ENCODE measurements at places on chromosomes 3 and 15.

GRCh38 chr3:54079314-54079713 is 43.0 kb upstream of the CACNA2D3 start:
- DNase-seq: no peak

- no peak for DNase-seq
These were observed 71.0 kb downstream of the SLMAP start for GRCh38 chr3:57826952-57827723.

DNA sequence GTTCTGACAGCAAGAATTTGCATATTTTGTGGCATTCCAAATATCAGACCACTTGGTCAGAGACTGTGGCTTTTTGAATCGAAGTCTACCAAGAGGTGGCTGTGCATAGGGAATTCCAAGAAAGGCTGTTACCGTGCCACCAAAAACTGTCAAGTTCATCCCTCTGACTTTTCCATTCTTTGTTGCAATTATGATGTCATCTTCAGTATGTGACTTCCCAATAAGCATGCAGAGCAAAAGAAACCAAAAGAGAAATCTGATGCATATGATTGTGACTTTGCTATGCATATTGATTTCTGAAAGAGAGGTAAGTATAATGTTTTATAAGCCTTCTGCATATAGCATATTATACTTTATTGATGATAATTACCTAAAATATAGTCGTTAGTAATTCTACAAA is 6.5 kb downstream of the BCHE start:
- DNase-seq: no peak

- DNase-seq: peak; percentile 83
These were observed 39.7 kb upstream of the VEPH1 start for GRCh38 chr3:157542711-157543500.

DNA sequence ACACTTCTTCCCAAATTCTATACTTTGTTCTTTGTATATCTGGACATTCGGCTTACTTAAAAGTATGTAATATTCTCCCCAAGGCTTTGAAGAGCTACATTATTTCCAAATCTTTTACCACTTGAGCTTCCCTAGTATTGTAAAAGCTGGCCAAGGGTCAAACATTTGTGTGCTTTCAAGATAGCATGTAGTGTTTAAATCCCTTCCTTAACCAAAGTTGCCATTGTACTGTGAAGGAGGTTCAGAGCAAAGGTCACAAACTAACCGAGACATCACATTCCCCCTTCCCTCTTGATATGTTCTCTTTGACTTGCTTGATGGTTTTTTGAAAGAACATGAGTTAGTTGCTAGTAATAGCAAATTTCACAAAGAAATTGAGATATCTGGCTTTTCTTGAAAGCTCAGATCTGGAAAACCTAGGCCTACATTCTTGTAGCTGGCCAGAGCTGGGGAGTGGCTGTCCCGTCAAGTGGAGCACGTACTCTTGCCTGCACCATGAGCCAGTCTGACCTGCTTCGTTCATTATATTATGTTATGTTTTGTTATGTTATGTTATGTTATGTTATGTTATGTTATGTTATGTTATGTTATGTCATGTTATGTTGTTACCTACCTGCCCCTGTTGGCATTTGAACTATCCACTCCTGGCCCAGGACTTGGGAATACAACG is 60.2 kb downstream of the FILIP1L start:
- DNase-seq: no peak

GRCh38 chr15:38877471-38877870 is 312.9 kb upstream of the RASGRP1 start:
- peak; percentile 18 for DNase-seq

GRCh38 chr3:108527109-108527508 is 16.7 kb upstream of the MYH15 start:
- no peak for DNase-seq

DNA sequence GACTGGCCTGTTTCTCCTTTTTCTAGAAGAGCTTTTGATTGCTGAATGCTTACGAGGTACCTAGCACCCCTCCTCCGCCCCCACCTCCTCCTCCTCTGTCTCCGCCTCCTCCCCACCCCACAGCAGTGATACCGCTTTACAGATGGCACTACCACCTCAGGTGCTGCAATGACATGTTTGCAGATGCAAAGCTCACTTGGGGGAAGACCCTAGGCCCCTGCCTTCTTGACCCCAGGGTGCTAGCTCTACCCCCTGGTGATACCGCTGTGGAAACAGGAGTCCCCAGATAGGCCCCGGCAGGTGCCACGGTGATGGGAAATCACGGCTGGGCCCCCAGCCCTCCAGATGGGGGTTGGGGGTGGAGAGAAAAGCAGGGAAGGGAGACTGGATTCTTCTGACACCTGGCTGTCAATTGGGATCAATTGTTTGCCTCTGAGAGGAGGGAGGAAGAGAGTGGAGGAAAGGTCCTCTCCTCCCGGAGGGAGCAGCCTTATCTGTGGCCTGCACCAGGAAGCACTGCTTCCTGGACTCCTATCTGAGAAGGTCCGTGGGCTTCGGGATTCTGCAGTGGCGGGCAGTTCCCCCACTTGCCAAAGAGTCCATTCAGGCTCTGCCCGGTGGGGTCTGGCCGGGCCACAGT is 37.6 kb downstream of the DNASE1L3 start:
- no peak for DNase-seq

GRCh38 chr3:141390747-141391146 is 22.4 kb downstream of the ZBTB38 start:
- DNase-seq: no peak

- DNase-seq: no peak
These were observed 12.1 kb upstream of the PRR23E start for GRCh38 chr3:127180859-127181258.

DNA sequence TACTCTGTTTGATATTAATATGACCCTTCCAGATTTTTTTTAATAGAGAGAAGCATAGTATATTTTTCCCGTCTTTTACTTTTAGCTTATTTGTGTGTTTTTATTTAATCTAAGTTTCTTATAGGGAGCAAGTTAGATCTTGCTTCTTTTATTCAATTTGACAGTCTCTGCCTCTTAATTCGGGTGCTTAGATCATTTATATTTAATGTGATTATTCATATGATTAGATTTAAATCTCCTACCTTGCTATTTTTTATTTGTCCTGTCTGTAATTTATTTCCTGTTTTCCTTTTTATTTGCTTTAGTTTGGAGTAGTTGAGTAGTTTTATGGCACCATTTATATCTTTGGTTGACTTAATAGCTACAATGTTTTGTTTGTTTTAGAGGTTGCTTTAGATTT is 66.1 kb downstream of the GJD2 start:
- no peak for DNase-seq

GRCh38 chr3:127367593-127367992 is 79.7 kb upstream of the PRR20G start:
- no peak for DNase-seq

- DNase-seq: no peak
These were observed 64.1 kb downstream of the RFTN1 start for GRCh38 chr3:16449369-16449768.

GRCh38 chr3:44109771-44110361 is 131.8 kb upstream of the TOPAZ1 start:
- no peak for DNase-seq

DNA sequence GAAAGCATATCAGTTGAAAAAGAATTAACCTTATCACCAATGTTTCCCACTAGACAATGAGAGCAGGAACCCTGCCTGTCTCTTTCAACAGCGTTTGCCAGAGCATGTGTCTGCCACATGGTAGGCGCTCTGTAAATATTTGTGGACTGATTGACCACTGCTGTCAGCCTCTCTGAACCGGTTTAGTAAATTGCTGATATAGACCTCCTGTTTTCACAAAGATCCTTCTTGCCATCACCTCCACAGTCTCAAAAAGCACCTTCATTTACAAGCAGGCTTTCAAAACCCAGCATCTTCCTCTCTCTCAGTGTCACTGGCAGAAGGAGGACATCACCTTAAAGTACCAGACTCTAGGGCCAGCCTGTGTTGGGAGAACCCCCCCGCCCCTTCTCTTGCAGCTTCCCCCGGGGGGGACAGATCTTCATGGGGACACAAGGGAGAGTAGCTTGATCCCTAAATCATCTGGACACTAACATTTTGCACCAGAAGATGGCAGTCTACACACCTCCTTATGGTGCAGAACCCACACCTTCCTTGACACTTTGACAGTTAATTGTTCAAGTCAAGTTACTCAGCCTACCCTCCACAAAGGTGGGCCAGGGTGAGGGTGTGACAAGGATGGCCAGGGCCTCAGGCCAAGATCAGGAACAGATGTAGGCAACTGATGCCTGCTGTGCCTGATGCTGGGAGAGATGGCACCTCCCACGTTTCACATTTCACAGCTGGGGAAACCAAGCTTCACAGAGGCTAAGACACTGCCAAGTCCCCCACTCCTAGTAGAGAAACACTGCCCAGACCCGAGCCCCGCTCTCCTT is 37.8 kb upstream of the USP3 start:
- peak; percentile 50 for DNase-seq

DNA sequence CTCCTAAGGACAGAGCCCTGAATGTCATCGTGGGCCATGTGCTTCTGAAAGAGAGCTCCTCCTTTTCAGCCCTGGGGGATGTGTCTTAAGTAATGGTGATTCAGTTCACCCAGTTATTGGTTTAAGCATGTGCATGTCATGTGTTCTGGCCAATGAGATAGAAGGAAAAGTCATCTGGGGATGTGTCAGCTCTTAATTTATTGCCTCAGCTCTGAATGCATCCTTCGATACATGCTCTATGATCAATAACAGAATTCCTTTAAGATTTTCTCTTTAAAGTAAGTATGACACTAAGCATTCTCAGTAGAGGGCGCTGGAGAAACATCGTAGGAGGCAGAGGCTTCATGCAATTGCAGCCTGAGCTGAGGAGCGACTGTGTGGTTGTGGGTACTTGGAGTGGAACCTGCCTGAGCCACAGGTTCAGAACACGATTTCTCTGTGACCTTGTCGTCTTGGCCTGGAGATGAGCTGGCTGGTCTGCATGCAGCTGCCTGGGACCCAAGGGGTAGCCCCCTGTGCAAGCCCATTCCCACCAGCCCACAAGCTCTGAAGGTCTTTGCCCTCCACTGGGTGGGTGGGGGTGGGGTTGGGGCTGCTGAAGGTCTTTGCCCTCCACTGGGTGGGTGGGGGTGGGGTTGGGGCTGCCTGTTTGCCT is 69.5 kb downstream of the C3orf38 start:
- DNase-seq: peak; percentile 55

- no peak for DNase-seq
These were observed 178.0 kb downstream of the NSMCE3 start for GRCh38 chr15:29091666-29092065.

DNA sequence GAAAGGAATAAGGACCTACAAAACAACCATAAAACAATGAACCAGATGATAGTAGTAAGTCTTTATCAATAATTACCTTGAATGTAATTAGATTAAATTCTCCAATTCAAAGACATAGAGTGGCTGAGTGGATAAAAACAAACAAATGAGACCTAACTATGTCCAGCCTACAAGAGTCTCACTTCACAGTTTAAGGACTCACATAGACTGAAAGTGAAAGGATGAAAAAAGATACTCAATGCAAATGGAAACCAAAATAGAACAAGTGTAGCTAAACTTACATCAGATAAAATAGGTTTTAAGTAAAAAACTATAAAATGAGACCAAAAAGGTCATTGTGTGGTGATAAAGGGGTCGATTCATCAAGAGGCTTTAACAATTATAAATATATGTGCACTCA is 21.9 kb upstream of the NR1I2 start:
- no peak for DNase-seq

DNA sequence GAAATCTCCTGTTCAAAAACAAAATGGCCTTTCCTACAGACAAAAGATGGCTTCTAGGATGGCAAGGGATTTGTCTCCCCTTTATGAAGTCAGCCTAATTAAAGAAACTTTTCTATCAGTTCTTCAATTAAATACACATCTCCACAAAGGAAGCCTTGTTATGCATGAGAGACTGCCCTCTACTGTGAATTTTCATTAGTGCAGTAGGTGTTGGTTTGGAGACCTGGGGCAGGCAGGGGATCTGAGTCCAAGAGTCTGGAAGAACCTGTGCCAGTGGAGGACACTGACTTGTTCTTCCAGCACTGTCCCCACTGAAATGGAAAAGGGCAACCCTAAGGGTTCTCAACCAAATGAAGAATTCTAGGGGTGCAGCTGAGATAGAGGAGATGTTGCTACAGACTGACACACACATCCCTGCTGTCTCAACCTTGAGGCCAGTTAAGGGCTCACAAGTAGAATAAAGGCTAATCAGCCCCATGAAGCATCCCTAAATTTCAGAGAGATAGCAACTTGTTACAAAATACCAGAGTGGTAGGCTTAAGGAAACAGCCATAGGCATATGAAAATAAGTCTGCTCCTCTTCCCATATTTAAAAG is 174.0 kb upstream of the PRICKLE2 start:
- DNase-seq: peak; percentile 64

DNA sequence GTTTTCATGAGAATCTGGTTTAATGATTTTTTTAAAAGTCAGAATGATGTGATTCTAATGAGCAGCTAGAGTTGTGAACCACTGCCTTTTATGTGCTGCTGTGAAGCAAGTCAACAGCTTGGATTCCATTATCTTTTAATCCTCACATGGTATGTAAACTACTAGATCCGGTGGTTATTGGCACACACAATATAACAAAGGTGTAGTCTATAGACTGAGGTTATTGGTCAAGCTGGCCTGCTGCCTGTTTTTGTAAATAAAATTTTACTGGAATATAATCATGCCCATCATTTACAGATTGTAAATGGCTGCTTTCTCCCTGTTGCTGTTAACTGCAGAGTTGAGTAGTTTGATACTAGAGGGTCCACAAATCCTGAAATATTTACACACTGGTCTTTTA is 103.1 kb downstream of the OTOL1 start:
- no peak for DNase-seq

- DNase-seq: no peak
These were observed 2.0 kb upstream of the SLC24A1 start for GRCh38 chr15:65619626-65620290.

DNA sequence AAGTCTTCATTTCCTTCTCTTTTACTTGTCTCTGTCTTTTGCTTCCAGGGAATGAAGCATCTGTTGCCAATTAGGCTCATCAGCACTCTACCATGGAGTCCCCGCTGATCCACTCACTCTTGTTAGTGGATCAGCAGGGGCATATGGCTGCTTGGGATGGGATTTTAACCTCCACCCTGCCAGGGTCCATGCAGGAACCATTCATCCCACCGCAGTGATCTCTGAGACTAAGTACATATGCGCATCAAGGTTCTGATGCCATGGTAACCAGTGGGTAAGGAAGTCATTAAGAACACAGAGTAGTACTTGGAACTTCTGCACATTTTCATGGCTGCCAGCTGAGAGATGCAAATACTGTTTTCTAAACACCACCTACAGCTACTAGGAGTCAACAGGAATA is 374.0 kb upstream of the ALCAM start:
- no peak for DNase-seq

GRCh38 chr3:155963570-155963969 is 93.1 kb downstream of the GMPS start:
- DNase-seq: no peak

DNA sequence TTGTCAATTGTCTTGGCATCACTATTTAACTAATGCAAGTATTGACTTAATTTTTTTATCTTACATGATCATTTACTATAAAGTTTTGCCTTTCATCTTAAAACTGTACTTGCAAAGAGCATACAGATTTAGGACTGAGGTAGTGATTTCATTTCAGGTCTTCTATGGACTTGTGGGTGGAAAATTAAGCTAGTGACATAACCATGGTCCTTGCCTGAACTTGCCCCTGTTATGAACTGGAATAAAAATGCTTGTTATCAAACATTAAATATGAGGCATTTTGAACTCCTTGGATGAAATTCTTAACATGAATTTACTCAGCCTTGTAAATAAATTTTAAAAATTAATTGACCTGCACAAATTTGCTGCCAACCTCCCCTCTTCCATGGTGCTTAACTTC is 712.0 kb downstream of the NAALADL2 start:
- DNase-seq: no peak
